Right lung (tissue), 10 donors: ENCODE measurements at places on chromosomes 5 and 9.

- DNase-seq = peak; percentile 24
Measured at GRCh38 chr9:134188386-134189144, 24.2 kb upstream of the RNU6ATAC start.

- DNase-seq = no peak
Measured at GRCh38 chr5:137923856-137924255, 34.6 kb downstream of the PKD2L2 start.

DNA sequence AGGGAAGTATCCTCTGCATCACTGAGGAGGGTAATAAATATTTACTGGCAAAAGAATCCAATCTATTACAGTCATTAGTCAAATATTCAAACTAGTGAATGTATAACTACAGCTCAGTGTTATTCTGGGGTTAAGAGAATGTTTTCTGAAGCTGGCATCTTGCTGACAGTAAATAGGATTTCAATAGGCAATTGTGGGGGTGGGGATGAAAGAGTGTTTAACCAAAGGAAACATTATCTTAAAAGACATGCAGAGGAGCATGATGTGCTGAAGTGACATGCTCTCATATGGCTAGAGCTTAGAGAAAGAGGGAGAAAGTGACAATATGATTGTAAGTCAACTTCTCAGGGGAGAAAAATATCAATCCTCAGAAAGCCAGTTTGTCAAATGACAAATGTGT is 618.4 kb upstream of the RIOK2 start:
- DNase-seq = no peak

DNA sequence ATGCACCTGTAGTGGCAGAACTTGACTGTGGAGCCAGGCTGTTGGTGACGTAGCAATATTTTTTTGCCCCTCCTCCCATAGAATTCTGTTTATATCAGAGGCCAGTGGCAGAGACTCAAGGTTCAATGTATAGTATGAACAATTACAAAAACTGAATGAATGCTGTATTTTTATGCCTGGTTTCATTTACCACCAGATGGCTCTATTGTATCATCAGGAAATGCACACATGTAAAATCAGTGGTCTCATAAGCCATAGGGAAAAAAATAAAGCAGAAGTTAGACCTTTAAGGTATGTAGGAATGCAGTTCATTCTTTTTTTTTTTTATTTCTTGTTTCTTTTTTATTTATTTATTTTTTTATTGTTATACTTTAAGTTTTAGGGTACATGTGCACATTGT is 43.6 kb downstream of the CCDC192 start:
- no peak for DNase-seq

DNA sequence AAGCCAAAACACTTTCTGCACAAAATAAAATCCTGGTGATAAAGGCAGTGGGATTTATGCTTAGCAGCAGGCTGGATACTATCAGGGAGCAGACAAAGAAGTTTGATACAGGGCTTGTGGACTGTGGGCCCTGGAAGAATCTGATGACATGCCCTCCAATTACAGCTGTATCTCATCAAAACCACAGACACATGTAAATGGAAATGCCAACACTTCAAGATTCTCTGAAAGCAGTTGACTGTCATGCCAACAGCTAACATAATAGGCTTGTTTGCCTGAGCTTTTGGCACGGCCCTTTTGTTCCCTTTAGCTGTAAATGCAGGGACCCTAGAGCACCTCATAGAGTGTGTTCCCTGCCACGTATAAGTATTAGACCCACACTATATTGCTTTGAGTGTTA is 114.4 kb downstream of the STK32A start:
- DNase-seq = no peak
